ENCODE measurements at places on chromosomes 7 and 10. TPM values are rescaled to one million over a fixed set of nuclear protein-coding genes. Genes with fewer than 3 reads are reported as not detected.

- H3K27me3 ChIP-seq = no peaks in the 10 kb centered on the region
- H3K36me3 ChIP-seq = no peaks in the 10 kb centered on the region
- H3K27ac ChIP-seq = no peak overlapping the region
- no peak overlapping the region for H3K4me3 ChIP-seq
Observed at GRCh38 chr10:92839191-92840085, 8.9 kb upstream of the EXOC6 start.

GRCh38 chr7:86863452-86863851 lies 196.0 kb downstream of the ELAPOR2 start:
- no peaks in the 10 kb centered on the region for H3K36me3 ChIP-seq
- no peaks in the 10 kb centered on the region for H3K4me1 ChIP-seq
- DNase-seq = no peak
- no peak overlapping the region for H3K27ac ChIP-seq
- no peaks in the 10 kb centered on the region for H3K27me3 ChIP-seq

DNA sequence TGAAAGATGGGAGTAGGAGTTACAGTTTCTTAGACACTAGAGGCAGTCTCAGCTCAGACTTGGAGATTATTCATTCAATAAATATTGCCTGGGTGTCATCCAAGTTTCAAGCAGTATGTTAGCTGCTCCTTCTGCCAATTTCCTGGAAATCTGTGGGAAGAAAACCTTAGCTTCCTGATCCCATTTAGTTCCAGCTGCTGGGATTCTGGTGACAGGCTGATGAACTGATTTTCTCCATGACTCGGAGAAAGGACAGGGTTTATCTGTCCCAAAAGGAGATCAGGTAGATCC lies 95.8 kb downstream of the CLEC2L start:
- H3K4me3 ChIP-seq = no peak overlapping the region
- H3K4me1 ChIP-seq = no peaks in the 10 kb centered on the region
- no peak for DNase-seq
- no peaks in the 10 kb centered on the region for H3K36me3 ChIP-seq
- no peak overlapping the region for H3K27ac ChIP-seq

DNA sequence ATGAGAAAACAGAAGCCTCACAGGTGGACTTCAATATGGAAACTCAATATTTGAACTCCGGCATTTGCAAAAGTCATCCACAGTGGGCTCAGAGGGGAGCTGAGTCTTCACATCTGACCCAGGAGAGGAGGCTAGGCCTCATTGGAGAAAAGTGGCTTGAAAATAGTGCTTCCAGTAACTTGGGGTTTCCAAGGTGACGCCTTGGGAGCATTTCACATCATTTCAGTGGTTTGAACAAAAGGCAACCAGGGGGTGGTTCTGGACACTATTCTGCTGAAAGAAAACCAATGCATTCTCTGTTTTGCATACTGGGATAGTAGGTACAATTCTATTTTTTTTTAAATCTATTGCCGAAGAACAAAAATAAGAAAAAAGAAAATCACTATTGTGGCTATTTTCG lies 599.2 kb upstream of the POM121L12 start:
- no peaks in the 10 kb centered on the region for H3K4me1 ChIP-seq
- DNase-seq = no peak
- no peak overlapping the region for H3K4me3 ChIP-seq

DNA sequence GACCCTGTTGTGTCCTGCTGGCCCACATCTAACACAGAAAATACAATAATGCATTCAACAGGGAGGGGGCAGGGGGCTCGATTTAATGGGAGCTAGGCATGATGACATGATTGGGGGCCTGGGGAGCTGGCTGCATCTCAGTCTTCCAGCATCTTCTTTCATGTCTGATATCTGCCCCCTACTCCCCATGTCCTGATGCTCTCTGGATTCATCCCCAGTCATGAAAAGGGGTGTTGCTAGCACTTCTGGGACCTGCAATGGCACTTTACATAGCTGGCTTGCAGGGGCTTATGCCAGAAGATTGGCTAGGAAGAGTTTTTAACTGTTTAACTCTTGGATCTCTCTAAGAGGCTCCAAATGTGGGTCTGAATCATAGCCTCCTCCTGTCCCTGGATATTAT lies 94.9 kb downstream of the AOAH start:
- H3K27ac ChIP-seq = no peak overlapping the region
- H3K4me1 ChIP-seq = no peaks in the 10 kb centered on the region
- no peaks in the 10 kb centered on the region for H3K36me3 ChIP-seq
- no peak for DNase-seq
- H3K4me3 ChIP-seq = no peak overlapping the region

DNA sequence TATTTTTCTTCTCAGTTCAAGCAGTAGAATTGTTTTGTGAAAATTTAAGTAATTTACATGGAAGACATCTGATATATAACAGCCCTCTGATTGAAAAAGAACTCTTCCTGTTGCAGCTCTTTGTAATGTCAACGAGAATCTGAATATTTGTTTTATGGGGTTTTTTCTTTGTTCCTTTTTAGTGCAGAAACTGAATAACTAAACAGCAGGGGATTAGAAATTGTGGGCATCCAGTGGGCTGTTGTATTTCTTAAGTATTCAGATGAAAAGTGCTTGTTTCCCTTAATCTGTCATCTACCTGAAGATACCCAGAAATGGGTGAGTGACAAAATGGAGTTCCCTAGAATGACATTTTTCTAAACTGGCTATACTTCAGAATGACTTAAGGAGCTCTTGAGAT lies 7.4 kb downstream of the ARL4A start:
- no peaks in the 10 kb centered on the region for H3K36me3 ChIP-seq
- H3K4me1 ChIP-seq = peaks cover 7% of the 10 kb centered on the region
- no peak for DNase-seq
- no peaks in the 10 kb centered on the region for H3K27me3 ChIP-seq
- H3K27ac ChIP-seq = no peak overlapping the region

- peaks cover 32% of the 10 kb centered on the region for H3K4me1 ChIP-seq
- H3K27ac ChIP-seq = peak within 1 kb of the TSS; percentile 74
- no peaks in the 10 kb centered on the region for H3K27me3 ChIP-seq
- peak within 1 kb of the TSS; percentile 70 for H3K4me3 ChIP-seq
- no peak for DNase-seq
Observed at GRCh38 chr7:1087952-1088920, at the start of gene GPER1. Gene GPER1 (plus strand): TSS chr7:1088113. CDS start chr7:1091729, 3,616 bp downstream.

GRCh38 chr7:83362871-83363550 lies 200.3 kb upstream of the PCLO start:
- H3K27me3 ChIP-seq = no peaks in the 10 kb centered on the region
- H3K36me3 ChIP-seq = no peaks in the 10 kb centered on the region
- no peaks in the 10 kb centered on the region for H3K4me1 ChIP-seq

- no peak for DNase-seq
- peaks cover 5% of the 10 kb centered on the region for H3K27me3 ChIP-seq
- no peak overlapping the region for H3K4me3 ChIP-seq
- no peaks in the 10 kb centered on the region for H3K4me1 ChIP-seq
Observed at GRCh38 chr10:129334266-129334665, 132.8 kb upstream of the MGMT start.

DNA sequence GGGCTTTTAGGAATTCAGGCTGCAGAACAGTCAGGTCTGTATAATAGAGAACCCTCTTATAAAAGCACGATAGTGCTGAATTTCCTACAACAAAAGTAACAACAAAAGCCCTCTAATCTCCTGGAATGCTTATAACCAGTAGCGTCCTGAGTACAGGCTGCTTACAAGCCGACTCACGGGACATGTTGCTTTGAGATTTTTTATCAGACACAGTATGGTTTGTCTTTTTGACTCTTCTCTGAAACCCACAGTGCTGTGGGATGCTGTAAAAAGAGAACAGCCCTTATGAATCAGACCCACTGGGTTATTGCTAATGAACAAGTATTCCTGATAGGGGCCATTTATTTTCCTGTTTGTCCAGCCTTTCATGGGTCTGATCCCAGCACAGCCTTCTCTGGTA lies 59.4 kb downstream of the PLPP4 start:
- DNase-seq = no peak
- no peaks in the 10 kb centered on the region for H3K4me1 ChIP-seq
- H3K36me3 ChIP-seq = no peaks in the 10 kb centered on the region
- no peak overlapping the region for H3K27ac ChIP-seq
- H3K4me3 ChIP-seq = no peak overlapping the region
- peaks cover 12% of the 10 kb centered on the region for H3K27me3 ChIP-seq

DNA sequence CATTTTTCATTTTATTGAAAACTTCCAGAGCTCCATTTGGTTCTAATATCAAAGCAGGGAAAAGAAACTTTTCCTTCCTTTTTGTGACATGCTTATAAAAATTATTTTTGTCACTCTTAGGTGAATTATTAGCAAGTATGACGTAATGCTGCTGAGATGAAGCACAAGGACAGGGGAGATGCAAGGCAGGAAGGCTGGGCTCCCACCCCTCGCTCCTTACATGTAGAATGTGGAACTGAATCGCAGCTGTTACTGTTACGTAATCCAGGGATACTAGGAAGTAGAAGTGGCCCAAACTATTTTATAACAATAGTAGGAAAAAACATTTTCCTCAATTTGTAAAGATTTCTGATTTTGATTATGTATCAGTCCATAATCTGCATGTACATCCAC lies 17.1 kb upstream of the GTPBP4 start:
- H3K27me3 ChIP-seq = no peaks in the 10 kb centered on the region
- no peak overlapping the region for H3K4me3 ChIP-seq
- no peaks in the 10 kb centered on the region for H3K4me1 ChIP-seq
- H3K27ac ChIP-seq = no peak overlapping the region

DNA sequence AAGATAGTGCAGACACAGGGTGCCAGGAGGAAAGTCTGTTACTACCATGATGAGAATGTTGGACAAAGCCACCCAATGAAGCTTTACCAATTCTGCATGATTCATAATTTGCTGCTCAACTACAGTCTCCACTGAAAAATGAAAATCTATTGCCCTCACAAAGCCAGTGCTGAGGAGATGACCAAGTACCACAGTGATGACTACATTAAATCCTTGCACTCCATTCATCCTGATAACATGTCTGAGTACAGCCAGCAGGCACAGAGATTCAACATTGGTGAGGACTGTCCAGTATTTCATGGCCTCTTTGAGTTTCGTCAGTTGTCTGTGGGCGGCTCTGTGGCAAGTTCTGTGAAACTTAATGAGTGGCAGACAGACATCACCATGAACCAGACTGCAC lies 144.0 kb downstream of the PLCE1 start:
- H3K4me3 ChIP-seq = no peak overlapping the region
- H3K27ac ChIP-seq = no peak overlapping the region
- H3K4me1 ChIP-seq = no peaks in the 10 kb centered on the region

DNA sequence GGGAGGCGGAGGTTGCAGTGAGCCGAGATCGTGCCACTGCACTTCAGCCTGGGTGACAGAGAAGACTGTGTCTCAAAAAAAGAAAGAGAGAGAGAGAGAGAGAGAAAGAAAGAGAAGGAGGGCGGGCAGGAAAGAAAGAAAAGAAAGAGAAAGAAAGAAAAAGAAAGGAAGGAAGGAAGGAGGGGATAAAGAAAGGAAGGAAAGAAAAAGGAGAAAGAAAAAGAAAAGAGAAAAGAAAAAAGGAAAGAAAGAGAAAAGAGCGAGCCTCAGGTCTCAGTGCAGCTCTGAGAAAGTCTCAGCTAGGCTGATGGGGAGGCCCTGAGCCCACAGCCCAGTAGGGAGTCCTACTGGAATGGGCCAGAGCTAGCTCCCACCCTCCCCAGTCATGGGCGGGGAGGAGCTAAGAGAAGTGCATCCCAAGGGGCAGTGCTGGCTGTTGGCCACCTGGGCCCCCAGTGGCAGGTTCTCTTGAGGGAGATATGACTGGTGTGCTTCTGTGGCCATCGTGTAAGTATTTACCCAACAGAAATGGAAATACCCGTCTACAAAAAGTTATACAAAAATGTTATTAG lies 69.3 kb downstream of the ABRAXAS2 start:
- H3K4me3 ChIP-seq = no peak overlapping the region
- H3K4me1 ChIP-seq = no peaks in the 10 kb centered on the region
- no peaks in the 10 kb centered on the region for H3K27me3 ChIP-seq

GRCh38 chr7:64515330-64515729 lies 47.5 kb downstream of the ZNF680 start:
- H3K4me3 ChIP-seq = no peak overlapping the region
- 0 out of 2 replicates have a peak, but pooled peaks cover 2% of the 10 kb centered on the region for H3K36me3 ChIP-seq
- no peak overlapping the region for H3K27ac ChIP-seq
- no peaks in the 10 kb centered on the region for H3K4me1 ChIP-seq
- no peak for DNase-seq

GRCh38 chr10:132232023-132232951 lies 45.5 kb downstream of the DPYSL4 start:
- no peaks in the 10 kb centered on the region for H3K36me3 ChIP-seq
- no peak overlapping the region for H3K27ac ChIP-seq
- no peaks in the 10 kb centered on the region for H3K4me1 ChIP-seq
- no peaks in the 10 kb centered on the region for H3K27me3 ChIP-seq
- no peak overlapping the region for H3K4me3 ChIP-seq
- no peak for DNase-seq

GRCh38 chr7:139936760-139937310 lies 107.8 kb downstream of the TBXAS1 start:
- H3K4me3 ChIP-seq = no peak overlapping the region
- H3K27ac ChIP-seq = no peak overlapping the region
- no peak for DNase-seq
- H3K27me3 ChIP-seq = no peaks in the 10 kb centered on the region

DNA sequence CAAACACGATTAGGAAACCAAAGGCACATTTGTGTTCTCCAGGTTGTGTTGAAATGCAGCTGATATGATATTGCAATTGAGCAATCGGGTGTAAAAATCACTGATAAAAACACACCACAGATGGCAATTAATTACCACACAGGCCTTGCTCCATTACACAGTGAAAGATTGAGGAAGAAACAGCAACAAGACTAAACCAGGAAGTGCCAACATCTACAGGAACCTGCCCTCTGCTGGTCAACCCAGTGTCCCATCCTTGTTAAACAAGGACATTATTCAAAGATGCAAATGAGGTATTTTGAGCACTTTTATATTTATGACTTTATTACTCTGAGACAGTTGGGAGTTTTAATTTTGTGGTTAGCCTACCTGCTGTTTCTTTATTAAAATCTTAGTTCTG lies 765.6 kb upstream of the GHITM start:
- no peaks in the 10 kb centered on the region for H3K36me3 ChIP-seq
- H3K4me1 ChIP-seq = no peaks in the 10 kb centered on the region
- no peak for DNase-seq
- H3K27ac ChIP-seq = no peak overlapping the region

DNA sequence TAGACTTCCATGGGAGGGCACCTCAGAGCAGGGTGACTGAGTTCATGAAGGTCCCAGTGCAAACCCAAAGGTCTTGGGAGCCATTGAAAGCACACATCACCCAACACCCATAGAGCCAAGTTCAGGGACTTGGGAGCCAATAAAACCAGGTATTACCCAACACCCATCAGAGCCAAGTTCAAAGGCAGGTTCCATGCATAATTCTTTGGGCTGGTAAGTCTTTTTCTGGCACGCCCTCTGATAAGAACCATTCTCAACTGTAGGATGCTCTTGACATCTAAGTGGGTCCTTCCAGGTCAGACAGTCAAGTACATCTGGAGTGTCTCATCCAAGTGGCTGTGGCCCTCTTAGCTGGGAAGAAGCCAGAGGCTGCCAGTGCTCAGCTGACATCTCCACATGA lies 63.2 kb downstream of the EBF3 start:
- H3K27me3 ChIP-seq = peaks cover 3% of the 10 kb centered on the region
- H3K36me3 ChIP-seq = no peaks in the 10 kb centered on the region
- H3K4me1 ChIP-seq = no peaks in the 10 kb centered on the region
- no peak overlapping the region for H3K27ac ChIP-seq

PGAM1 gene
- total RNA-seq = 726 TPM

CALCR gene
- total RNA-seq = 0.10 TPM

FAM25G gene
- total RNA-seq = not detected

SORCS3 gene
- not detected for total RNA-seq

OPALIN gene
- not detected for total RNA-seq

GPR22 gene
- total RNA-seq = not detected

PRF1 gene
- not detected for total RNA-seq

PLA2G12B gene
- total RNA-seq = not detected

FOXP2 gene
- 0.54 TPM for total RNA-seq

ERVW-1 gene
- total RNA-seq = not detected

NME8 gene
- not detected for total RNA-seq

LIPJ gene
- total RNA-seq = not detected

SLC18A2 gene
- not detected for total RNA-seq

CACNB2 gene
- not detected for total RNA-seq
